ENCODE measurements at places on chromosomes 1 and 21.

DNA sequence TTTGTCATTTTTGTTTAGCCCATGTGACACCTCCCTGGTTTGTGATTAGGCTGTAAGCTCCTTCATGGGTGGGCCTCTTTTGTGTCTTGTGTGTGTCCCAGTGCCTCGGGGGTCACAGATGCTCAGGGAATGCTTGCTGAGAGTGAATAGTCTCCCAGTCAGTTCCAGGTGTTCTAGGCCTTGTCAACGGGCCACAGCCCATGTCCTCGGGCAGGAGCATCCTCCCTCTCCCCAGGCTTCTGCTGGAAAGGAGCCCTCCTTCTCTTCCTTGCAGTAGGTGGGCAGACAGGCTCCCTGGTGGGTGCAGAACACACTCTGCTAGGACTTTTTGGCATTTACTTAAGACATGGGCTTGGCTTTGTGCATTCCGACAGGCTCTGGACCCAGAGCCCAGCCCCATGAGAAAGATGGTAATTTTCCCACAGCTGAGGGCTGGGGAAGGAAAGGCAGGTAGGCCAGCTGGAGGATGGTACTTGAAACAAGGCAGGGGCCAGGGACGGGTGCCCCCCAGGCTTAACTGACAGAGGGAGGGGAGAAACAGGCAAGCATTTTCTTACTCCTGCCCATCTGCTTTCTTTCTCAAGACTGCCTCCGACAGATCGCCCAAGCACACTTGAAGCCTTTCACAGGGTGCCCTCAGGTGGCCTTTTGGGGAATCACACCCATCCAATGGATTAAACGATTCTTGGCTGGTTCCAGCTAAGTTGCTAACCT is 7.1 kb upstream of the CPLANE2 start:
- DNase-seq, result no peak

DNA sequence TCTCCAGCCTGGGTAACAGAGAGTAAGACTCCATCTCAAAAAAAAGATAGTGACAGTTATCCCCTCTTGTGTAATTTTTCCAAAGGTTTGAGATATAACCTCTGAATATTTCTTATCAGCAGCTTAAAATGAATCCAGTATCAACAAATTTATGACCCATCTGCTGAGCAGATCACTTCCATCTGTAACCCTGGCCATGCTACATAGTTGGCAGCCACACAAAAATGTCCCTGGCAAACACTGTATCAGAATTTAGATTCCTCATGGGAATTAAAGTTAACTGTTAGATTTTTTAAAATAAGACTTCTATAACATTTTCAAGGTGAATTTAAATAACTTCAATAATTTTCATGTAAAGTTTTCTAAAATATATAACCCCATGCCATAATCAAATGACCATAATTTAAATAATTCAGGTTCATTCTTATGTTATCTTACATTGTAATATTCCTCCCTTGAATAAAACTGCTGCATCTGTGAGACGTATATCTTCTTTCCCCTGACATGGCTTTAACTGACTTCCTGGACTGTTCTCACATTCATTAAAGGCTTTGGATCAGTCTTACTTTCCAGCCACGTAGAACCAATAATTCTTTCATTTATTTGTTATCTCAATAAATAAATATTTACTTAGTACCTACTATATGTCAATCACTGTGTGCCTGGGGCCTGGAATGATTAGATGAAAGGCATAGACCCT is 5.3 kb upstream of the PRPF38B start:
- DNase-seq, result no peak

GRCh38 chr1:2448098-2448445 is 28.0 kb upstream of the PLCH2 start:
- DNase-seq, result no peak

DNA sequence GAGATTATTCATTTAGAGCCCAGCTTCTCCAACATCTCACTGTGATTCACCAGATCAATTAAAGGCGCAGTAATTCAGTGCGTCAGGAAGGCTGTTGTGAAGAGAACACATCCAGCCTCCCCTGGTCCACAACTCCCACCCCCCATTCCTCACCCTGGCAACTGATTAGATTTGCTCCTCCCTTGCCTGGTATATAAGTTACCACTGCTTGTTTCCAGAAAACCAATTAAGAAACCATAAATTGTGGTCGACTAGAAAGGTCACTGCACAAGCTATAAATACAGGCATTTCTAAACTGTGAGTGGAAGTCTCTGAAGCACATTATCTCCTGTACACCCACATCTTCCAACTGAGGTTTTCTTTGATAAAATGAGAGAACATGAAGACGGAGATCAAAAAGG is 41.9 kb downstream of the FAM163A start:
- no peak for DNase-seq

- no peak for DNase-seq
Measured at GRCh38 chr1:169102567-169102966, 3.9 kb upstream of the ATP1B1 start.

DNA sequence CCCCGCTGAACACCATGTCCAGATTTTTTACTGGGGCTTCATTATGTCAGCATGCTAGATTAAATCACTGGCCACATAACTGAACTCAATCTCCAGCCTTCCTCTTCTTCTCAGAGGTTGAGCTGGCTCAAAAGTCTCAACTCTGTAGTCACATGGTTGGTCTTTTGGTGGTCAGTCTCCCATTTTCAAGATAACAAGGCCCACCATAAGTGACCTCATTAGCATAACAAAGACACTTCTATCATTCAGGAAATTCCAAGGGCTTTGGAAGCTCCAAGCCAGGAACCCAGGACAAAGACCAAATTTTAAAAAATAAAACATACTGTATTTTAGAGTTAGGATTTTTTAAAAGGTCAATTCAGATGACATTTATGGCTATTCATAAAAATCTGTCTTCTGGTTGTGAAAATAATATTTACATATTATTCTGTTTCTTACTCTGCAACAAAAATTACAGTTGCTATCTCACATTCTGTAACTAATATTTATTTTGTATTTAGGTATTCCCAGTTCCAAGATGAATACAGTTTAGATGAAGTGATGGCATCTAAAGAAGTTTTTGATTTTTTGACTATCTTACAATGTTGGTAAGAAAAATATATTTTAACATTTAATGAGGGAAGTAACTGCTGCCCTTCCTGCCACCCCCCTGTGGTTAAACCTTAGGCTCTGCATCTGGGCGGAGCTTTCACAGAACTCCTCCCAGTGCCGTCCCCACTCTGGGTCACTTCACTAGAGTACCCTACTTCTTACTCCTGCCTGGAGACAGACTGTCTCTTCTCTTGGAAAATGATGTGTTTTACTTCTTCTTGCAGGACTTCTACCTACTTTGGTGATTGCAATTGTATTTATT is 49.3 kb downstream of the SCP2 start:
- no peak for DNase-seq

DNA sequence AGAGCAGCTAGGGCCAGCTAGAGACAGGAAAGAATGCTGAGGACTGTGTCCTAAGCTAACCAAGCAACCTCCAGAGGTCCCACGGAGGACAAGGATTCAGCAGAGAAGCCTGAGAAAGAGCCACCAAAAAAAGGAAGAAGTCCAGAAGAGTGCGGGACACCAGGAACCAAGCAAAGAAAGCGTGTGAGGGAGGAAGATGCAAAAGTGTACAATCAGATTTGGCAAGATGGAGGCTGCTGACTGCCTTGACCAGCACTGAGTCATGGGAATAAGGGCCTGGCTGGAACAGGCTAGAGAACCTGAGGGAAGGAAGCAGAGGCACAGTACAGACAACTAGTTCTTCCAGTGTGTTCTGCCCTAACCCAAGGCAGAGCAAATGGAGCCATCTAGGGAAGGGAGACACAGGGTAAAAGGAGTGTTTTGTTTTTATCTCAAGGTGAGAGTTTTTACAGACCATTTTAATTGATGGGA is 18.5 kb downstream of the TP53BP2 start:
- no peak for DNase-seq

GRCh38 chr1:182056601-182057366 is 4.7 kb downstream of the ZNF648 start:
- no peak for DNase-seq

GRCh38 chr1:77977989-77978292 is 931 bp downstream of the FUBP1 start:
- DNase-seq, result no peak

DNA sequence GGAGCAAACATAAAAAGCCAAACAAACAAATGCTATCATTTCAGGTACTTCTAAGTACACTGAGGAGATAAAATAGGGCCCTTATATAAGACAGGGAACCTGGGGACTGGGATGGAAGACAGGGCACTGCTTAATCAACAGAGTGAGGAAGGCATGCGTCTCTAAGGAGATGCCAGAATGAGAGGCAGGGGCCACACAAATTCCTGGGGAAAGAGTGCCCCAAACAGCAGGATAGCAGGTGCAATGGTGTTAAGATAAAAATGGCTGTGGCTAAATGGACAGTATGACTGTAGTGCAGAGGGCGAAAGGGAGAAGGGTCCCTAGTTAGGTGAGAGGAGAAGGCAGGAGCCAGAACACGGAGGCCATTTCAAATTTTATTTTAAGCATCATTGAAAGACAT is 113.9 kb downstream of the ZBTB18 start:
- DNase-seq, result no peak

DNA sequence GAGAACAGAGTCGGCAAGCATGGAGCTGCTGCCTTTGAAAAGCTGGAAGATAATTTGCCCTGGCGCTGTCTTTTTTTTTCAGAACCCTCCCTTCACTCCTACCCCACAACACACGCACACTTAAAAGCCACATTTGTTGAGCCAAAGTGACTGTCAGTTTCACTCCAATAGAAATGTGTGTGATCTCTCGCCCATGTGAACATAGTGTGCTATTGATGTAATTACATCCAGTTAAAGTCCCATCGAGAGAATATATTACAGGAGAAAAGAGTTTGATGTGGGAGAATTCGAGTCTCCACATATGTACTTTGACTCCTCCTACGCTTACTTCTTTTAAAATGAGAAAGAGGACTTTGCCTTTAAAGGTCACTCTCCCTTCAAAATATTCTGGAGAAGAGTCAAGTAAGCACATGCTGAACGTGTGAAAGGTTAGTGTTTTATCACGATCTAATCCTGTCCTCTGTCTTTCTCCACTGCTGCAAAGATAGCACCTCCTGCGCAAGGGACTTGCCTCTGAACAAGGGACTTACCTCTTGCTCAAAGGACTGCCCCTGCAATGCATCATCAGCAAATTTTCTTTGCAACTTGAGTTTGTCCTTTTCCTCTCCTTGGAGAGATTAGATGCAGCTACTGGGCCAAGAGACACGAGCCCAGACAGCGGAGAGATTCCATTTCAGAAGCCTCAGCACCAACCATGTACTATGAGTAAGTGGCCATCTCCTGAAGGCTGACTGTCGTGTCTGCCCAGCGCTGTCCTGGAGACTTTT is 613.9 kb downstream of the PTPRU start:
- no peak for DNase-seq

DNA sequence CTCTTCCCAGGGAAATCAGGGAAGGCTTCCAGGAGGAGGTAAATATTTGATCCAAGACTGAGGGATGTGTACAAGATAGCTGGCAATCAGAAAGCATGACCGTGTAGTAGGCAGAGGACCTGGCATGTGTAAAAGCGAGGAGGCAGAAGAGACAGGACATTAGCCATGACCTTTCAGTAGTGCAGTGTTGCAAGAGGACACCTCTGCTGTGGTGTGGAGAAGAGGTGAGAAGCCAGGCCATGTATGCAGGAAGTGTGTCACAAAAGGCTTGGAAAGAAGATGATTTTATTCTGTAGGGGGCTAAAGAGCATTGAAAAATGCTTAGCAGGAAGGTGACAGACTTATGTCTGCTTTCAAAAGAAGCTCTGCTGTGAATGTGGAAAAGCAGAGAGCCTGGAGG is 381.0 kb downstream of the ZP4 start:
- DNase-seq, result no peak

GRCh38 chr1:12581179-12581578 is 36.8 kb downstream of the DHRS3 start:
- no peak for DNase-seq

GRCh38 chr1:239636347-239636746 is 250.0 kb downstream of the CHRM3 start:
- DNase-seq, result no peak

GRCh38 chr1:200473698-200474371 is 64.0 kb upstream of the ZNF281 start:
- DNase-seq, result no peak

- no peak for DNase-seq
Measured at GRCh38 chr1:104621221-104621620, 871.5 kb downstream of the AMY1C start.

DNA sequence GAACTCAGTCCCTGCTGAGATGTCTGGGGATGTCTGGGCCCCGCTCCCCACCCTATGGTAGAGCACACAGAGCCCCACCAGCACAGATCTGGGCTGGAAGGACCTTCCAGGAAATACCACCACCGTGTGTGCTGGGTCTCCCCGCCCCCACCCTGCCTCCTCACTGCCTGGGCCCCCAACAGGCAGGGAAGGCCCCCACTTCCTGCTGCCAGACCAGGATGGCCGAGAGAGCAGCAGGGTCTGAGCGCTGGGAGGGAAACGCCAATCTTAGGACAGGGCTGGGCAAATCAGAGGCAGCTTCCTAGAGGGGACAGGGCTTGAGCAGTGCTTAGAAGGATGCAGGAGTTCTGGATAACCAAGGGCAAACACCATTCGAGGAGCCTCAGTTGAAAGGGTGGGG is 11.9 kb downstream of the ADGRB2 start:
- DNase-seq, result no peak

GRCh38 chr1:176222196-176222595 is 15.1 kb upstream of the COP1 start:
- DNase-seq, result no peak

- DNase-seq, result no peak
Measured at GRCh38 chr21:37446552-37446951, 80.0 kb downstream of the DYRK1A start.

Data from GM18507 (cell line).